Right lobe of liver (tissue), 6 donors: ENCODE measurements at places on chromosomes 3 and 15. TPM values are rescaled to one million over a fixed set of nuclear protein-coding genes. Genes with fewer than 3 reads are reported as not detected.

Gene HEMK1
- total RNA-seq, result 11.3 TPM

Gene RETNLB
- not detected for total RNA-seq

Gene HCLS1
- total RNA-seq, result 20.4 TPM

Gene SIDT1
- 0.34 TPM for total RNA-seq

Gene DUOXA2
- total RNA-seq, result 1.4 TPM

Gene STARD9
- 1.6 TPM for total RNA-seq

Gene CHL1
- total RNA-seq, result 1.1 TPM

Gene EPHA3
- total RNA-seq, result 0.95 TPM

Gene TGM5
- total RNA-seq, result not detected

Gene POLQ
- 0.19 TPM for total RNA-seq

Gene IGSF11
- total RNA-seq, result not detected

Gene PARP15
- total RNA-seq, result 0.37 TPM

Gene SPSB4
- total RNA-seq, result not detected

Gene TIMP4
- total RNA-seq, result 0.35 TPM

Gene IL20RB
- 0.66 TPM for total RNA-seq

Gene PATL2
- total RNA-seq, result 0.68 TPM

Gene SLC28A1
- total RNA-seq, result 44.0 TPM

Gene C3orf22
- not detected for total RNA-seq

Gene RPUSD3
- total RNA-seq, result 19.4 TPM

Gene MESP1
- 1.7 TPM for total RNA-seq

Gene EBLN2
- total RNA-seq, result 3.8 TPM

Gene PRSS50
- 0.42 TPM for total RNA-seq

Gene ASB14
- not detected for total RNA-seq

Gene ERICH6
- total RNA-seq, result not detected

Gene ARL14
- total RNA-seq, result 0.31 TPM

Gene BCL2A1
- 6.9 TPM for total RNA-seq

Gene TRIM71
- total RNA-seq, result not detected

Gene HAPLN3
- total RNA-seq, result 0.25 TPM

Gene LTK
- 0.56 TPM for total RNA-seq

Gene ELL3
- 2.0 TPM for total RNA-seq

Gene SLC28A2
- 0.04 TPM for total RNA-seq

Gene REC114
- total RNA-seq, result not detected

Gene ARF4
- 120 TPM for total RNA-seq

Gene CCDC9B
- total RNA-seq, result 5.2 TPM

Gene LSMEM2
- not detected for total RNA-seq

Gene TRAIP
- 3.1 TPM for total RNA-seq

Gene SLC22A13
- not detected for total RNA-seq

Gene GREM1
- not detected for total RNA-seq

Gene CD80
- 0.56 TPM for total RNA-seq

Gene GADL1
- not detected for total RNA-seq

Gene SKOR1
- total RNA-seq, result 0.12 TPM
